ENCODE measurements at places on chromosomes 12 and 14.

DNA sequence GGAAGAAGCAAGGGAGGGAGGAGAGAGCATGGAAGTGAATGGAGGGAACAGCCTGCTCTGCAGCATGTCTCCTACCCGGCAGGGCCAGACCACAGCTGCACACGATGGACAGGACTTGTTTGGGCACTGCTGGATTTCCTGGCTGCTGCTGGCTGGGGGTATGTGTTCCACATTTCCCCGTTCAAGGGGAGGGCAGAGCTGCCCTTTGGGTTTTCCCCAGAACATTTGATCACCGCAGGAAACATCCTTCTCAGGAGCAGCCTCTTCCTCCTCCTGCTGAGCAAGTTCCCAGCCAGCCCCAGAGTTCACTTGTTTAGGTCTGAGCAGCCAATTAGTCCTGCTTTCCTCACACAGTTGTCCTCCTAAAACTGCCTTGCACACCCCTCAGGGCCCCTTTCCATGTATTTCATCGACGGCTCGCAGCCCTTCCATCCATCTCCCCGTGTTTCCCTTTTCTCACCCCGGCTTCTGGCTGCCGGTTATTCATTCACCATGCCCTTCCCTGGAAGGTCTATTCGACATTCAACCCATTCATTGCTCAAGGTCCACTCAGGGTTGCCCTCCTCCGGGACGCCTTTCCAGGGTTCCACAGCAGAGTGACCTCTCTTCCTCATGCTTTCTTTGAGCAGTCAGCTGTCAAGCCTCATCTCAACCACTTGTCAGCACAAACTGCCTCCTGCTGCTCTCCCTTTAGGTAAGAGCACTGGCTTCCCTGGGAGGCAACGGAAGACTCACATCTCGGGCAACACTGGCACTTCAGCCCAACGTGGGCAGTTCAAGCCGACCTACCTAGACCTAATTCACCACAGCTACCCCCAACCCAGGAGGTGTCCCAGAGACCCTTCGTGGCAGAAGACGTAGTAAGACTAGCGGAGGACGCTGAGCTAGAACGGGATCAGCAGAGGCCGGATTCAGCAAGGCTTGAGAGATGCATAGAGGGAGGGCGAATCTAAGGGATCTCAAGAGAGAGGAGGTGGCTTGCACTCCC lies 20.1 kb upstream of the ANO2 start:
- no peak for DNase-seq

DNA sequence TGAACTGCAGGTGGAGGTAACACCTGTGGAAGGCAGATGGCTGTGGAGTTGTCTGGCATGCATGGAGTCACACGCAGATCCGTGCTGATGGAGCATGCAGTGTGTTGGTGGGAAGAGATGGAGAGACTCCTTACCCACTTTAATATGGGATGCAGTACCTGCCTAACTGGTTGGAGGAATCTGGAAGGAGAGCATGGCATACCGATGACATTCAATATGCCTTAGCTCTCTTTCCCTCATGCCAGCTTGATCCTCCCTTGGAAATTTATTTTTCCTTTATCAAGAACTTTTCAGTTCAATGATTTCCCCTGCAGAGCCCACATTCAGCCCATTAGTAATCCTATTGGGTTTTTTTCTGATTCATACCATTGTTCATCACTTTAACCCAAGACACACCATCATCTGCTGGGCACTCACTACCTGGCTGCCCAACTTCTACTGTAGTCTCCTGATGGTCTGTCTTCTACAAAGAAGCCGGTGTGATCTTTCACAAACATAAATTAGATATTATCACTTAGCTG lies 25.9 kb upstream of the NR2C1 start:
- DNase-seq = no peak

DNA sequence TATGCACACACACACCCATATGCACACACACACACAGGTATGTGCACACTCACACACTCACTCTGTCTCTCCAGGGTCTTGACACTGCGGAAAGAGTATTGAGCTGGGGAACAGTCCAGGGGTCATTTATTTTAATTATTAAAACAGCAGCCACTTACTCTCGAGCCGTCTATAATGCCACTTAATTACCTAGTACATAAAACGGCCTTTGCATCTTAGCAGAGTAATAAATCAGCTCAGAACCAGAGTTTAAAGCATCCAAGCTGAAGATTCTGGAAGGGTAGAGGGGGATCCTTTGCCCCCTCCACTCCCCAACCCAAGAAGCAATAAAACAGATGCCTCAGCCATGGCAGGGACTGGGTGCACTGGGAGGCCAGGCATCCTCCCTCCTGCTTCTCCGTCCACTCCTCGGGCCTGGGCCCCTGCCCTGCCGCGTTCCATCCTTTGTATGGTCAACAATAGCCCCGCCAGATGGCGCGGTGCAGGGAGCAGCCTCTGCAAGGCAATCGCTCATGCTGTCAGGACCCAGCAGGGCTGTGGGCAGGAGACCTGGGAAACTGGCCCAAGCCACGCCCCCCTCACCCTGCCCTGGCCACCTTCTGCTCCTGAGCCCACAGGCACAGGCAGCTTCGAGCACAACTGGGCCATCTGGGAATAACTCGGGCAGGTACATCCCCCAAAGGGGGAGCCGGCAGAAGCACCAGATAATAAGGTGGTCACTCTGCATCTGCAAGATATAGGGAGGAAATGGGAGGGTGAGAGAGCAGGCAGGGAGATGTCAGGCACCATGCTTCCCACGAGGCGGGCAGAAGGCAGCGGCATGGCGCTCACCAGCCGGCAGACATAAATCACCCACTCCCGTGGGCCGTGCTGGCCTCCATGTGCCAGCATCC lies 40.9 kb downstream of the CCDC85C start:
- no peak for DNase-seq

DNA sequence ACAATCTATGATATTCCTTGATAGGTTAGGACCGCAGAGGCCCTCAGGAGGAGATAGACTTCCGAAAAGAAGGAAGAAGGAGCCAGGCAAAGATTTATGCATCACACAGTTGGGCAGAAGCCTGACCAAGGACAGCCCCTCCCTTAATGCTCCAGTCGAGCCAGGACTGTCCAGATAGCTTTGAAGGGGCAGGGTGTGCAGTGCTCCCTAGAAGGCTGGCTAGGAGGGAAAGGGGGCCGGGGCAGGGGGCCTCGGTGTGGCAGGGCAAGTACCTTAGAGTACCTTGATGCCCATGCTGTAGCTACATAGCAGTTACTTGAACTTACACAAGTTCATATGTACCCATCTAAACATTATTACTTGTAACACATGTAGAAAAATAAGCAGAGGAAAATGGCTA lies 94.7 kb upstream of the NOS1 start:
- DNase-seq = no peak

DNA sequence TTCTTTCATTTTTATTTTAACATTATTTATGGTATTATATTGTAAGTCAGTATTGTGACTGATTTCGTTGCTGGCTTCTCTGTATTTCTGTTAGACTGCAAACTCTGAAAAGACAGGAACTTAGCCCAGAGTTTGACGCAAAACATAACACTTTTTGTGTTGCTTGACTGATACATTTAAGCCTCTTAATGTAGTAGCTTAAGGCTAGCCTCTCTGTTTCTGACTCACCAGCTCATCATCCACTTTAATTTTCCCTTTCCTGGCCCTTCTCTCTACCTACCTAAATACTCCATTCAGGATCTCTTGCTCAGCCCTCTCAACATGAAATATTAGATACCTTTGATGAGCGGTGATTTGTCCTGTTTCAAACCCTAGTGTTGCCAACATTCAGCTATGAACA lies 420.6 kb downstream of the LRFN5 start:
- no peak for DNase-seq

GRCh38 chr12:13713556-13714410 lies 267.6 kb downstream of the GRIN2B start:
- DNase-seq = no peak

- no peak for DNase-seq
These were observed 32.2 kb downstream of the FGD6 start for GRCh38 chr12:95185072-95185471.

DNA sequence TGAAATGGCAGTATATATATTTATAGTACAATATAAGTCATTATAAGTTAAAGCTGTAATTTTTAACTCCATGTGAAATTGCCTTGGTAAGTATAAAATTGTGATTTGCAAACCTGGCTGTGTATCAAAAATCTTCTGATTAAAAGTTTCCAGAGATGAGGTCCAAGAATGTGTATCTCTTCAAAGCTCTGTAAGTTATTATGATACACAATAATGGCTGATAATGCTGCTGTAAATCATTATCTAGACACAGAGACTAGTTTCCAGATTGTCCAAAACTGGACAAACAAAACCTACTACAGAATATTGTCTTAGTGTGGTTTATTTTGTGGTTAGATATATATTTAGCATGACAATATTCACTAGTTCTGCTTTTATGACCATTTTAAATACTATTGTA lies 514.8 kb downstream of the SLC6A15 start:
- DNase-seq = no peak

DNA sequence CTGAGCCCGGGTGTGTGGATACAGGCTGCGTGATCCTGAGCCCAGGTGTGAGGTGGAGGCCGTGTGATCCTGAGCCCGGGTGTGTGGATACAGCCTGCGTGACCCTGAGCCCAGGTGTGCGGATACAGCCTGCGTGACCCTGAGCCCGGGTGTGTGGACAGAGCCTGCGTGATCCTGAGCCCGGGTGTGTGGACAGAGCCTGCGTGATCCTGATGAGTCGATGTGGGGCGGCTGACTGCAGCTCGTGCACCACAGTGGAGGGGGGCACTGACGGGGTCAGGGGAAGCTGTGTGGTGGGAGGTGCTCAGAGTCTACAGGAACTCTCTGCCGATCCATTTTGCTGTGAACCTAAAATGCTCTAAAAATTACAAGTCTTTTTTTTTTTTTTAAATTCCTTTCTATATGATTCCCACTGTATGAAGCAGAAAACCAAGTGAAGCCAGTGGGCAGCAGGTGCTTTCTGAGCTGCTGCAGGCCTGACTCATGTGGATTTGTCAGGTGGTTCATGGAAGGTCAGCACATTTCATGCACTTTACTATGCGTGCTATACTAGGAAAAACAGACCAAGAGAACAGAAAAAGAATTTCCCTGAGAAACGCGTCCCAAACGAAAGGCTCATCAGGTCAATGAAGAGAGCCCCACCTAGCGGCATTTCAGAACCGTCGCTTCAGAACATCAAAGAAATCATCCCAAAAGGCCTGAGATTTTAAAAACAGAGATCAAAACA lies 19.3 kb downstream of the BRF1 start:
- peak; percentile 40 for DNase-seq

GRCh38 chr12:9132008-9132535 lies 16.4 kb upstream of the A2M start:
- DNase-seq = no peak

GRCh38 chr14:90280096-90280495 lies 23.7 kb downstream of the PSMC1 start:
- DNase-seq = no peak

GRCh38 chr14:83416476-83416875 lies 1882.8 kb upstream of the SEL1L start:
- DNase-seq = no peak

- DNase-seq = peak; percentile 47
These were observed 21.8 kb downstream of the GOLGA3 start for GRCh38 chr12:132806857-132807256.

GRCh38 chr12:96046543-96047228 lies 11.3 kb upstream of the LTA4H start:
- no peak for DNase-seq

- no peak for DNase-seq
These were observed 1005.5 kb downstream of the VRK1 start for GRCh38 chr14:97802430-97803373.

GRCh38 chr14:64238631-64239030 lies 55.5 kb downstream of the ESR2 start:
- DNase-seq = no peak

DNA sequence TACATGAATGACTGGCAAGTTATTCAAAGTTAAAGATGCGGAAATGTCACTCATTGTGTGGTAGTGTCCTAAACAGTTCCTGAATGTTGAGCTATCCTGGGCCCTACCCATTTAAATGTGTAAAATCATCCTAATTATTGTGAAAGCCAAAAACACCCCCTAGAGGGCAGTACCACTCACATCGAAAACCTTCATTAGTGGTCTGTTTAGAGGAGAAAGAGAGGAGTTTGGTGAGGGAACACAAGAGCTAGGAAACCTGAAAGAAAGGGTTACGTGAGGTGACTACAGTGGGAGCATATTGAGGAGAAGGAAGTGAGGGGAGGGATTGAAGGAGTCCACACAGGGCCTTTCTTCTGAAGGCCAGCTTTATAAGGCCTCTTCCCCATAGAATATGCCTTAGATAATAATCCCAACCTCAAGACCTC lies 2.5 kb upstream of the TEP1 start:
- DNase-seq = peak; percentile 60

DNA sequence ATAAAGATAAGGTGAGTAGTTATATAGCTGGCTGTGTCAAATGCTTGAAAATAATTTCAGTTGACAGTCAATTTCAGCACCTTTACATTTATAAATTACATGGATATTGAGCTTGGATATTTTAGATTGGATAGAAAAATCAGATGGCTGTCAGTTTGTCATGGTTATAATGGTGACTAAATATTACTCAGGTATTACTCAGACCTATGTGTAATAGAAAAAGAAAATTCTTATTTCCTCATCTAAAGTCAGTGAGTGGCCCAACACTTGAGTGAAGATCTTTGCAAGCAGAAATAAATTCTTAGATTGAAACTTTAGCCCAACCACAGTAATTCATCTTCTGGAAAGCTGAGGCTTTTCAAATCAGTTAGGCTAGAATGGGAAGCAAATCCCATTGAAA lies 354.4 kb downstream of the NAV3 start:
- DNase-seq = no peak

- DNase-seq = no peak
These were observed 31.8 kb downstream of the SLC35F4 start for GRCh38 chr14:57834001-57834598.

- no peak for DNase-seq
These were observed 140.2 kb downstream of the AACS start for GRCh38 chr12:125205386-125205785.

GRCh38 chr12:114334395-114334794 lies 71.5 kb downstream of the TBX5 start:
- DNase-seq = no peak

DNA sequence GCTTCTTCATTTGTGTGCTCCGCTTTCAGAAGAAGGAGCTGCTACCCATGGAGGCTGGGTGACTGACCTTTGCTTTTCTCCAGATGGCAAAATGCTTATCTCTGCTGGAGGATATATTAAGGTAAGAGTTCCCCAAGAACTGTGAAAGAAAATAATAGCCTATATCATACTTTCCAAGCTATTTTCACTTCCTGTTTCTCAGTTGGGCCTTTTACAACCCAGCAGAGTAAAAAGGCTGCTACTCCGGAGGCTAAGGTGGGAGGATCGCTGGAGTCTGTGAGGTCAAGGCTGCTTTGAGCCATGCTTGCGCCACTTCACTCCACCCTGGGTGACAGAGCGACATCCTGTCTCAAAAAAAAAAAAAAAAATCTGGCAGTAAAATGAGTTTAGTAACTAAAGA lies 82.1 kb downstream of the APAF1 start:
- DNase-seq = no peak

- DNase-seq = no peak
These were observed 100.2 kb downstream of the RIN3 start for GRCh38 chr14:92613681-92614260.

- peak; percentile 39 for DNase-seq
These were observed 276.2 kb downstream of the SSPN start for GRCh38 chr12:26471560-26471959.
